Stimulated activated CD4-positive, alpha-beta T cell treated with anti-CD3 and anti-CD28 coated beads, Interleukin-4, amount 100 ng/mL, for 1 hour (primary cell): ENCODE measurements at places on chromosomes 7 and 10.

DNA sequence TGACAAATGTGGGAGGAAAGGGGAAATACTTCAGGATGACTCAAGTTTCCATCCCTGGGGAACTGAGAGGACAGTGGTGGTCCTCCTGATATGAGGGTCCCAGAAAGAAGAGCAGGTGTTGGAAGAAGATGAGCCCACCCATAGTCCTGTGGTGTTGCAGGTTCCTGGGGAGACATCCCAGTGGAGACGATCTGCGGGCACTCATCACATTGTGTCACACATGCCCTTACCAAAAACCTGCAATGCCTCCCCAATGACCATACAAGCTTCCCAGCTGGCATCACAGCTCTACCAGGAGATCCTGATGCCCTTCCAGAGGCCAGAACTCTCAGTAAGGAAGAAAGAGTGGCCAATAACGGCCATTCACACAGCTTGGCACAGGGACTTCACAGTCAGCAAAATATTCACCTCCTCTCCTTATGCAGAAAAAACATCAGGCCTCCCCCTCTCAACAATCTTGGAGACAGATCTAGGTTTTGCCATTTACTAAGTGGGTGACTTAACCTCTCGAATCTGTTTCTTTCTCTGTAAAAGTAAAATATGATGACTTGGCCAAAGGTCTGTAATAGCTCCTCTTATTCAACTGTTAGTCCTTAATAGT, 9.0 kb downstream of the PUS7 start:
- DNase-seq: no peak

DNA sequence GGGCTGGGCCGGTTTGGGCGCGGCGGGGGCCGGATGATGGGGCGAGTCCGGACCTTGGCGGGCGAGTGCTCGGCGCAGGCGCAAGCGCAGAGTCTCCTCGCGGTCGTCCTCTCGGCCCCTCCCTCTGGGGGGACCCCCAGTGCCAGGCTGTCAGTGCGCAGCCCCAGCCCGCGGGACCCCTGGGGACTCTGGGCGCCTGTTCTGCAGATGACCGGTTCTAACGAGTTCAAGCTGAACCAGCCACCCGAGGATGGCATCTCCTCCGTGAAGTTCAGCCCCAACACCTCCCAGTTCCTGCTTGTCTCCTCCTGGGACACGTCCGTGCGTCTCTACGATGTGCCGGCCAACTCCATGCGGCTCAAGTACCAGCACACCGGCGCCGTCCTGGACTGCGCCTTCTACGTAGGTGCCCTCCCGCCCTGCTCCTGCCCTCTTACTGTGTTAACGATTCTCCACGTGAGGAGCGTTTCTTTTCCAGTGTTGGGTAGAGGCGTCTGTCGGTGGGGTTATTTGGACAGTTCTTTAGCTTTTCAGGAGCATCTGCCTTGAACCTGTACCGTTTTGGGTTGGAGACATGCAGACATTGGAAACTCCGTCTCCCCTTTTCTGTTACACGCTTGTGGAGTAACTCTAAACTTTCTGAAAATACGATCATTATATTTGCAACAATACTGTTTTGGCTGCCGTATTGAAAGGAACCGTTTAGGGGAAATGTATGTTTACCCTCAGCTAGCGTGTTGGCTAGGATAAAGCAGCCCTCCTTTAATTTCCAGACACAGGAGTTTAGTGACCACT, 706 bp downstream of the BUB3 start:
- DNase-seq: no peak

DNA sequence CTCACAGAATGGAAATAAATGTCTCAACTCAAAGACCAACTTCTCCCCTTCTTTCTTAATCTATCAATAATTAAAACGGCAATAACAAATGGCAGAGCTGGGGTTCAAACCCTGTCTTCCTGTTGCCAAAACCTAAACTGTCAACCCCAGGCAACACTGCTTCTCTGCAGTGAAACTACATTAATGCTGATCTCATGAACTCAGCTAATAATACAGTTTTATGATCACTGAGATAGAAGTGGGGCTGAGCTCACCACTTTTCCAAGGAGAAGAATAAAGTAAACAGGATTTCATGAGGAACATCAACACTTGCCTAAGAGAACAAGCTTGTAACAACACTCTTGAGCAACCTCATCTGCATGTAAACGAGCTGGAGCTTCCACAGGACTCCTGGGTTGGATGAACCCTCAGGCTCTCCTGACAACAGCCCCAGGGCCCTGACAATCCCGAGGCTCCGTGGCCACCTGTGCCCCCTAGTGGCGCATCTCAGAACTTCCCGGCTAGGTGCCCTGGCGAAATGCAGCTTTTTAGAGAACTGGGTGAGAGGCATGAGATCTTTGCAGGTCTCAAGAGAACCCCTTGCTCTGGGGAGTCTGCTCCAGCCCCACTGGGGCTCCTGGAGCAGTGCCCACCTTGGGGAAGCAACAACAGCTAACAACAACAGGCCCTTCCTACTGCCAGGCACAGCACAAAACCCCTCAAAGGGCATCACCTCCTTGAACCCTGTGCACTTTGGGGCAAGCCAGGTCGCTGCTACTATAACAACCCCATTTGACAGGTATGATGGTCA, 169.3 kb downstream of the SH3PXD2A start:
- DNase-seq: peak; percentile 79

DNA sequence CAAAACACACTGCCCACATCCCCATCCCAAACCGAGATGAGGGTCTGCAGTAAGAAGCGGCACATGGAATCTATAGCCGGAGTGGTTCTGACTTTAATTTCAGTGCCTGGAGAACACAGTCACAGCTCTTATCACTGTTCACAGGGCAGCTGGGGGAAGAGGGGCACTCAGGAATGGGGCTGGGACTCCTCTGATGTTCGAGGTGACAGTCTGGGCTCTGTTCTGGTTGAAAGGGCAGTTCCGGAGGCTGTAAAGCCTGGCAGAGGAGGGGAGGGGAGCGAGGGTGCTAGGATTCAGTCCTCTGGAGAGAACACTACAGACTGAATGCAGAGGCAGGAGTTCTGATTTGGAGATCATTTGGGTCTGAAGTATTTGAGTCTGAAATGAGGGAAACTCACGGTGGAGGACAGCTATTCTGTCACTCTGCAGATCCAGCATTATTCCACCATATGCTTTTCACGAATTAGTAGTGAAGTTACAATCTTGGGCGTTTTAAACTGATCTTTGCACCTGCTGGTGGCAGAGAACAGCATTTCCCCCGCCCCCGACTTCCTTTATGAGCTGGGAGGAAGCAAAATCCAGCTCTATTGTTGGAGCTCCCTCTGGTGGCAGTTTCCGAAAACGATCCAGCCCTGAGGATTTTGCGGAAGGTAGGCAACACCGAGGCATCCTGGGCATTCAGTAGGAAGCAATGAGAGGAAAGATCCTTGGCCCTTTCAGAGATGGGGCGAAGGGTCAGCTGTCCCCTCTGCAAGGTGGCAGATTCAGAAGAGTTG, 22.7 kb upstream of the KCNK18 start:
- DNase-seq: peak; percentile 84

DNA sequence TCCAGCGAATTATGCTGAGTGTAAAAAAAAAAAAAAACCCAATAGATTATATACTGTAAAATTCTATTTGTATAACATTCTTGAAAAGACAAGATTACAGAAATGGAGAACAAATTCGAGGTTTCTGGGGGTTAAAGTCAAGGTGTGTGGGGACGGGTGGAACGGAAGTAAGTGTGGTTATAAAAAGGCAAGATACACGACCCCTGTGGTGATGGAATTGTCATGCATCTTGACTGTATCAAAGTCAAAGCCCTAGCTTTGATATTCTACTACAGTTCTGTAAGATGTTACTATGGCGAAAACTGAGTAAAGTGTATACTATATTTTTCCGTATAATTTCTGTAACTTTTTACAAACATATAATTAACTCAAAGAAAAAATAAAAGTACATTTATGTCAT, 718.2 kb upstream of the PCDH15 start:
- DNase-seq: no peak

- no peak for DNase-seq
Measured at GRCh38 chr7:104153287-104153686, 54.5 kb downstream of the ORC5 start.

DNA sequence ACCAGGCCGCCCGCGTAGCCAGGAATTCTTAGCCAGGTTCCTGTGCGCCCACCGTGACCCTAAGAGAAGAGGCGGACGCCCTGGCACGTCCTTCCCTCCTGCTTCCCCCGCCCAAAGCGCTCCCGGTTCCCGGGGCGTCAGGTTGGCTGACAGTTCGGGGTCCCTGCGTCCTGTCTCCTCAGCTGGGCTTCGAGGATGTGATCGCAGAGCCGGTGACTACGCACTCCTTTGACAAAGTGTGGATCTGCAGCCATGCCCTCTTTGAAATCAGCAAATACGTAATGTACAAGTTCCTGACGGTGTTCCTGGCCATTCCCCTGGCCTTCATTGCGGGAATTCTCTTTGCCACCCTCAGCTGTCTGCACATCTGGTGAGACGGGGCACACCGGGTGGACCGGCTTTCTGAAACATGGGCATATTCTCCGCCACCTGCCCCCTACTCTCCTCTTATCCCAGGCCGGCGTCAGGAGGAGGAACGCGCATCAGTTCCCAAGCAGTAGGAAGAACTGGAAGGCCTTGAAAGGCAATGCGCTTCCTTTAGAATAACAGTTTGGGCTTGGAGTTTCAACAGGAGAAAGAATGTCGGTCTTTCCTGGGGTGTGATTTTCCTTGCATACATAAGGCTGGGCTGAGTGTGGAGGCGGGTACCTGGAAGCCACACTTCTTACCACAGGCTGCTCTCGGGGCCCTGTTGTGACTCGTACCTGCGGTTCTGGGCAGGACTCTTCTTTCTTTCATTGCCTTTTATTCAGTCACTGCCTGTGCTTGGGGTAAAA, 728 bp downstream of the CAV2 start:
- DNase-seq: peak; percentile 34

GRCh38 chr7:90540406-90540805, 55.7 kb upstream of the CDK14 start:
- DNase-seq: no peak

GRCh38 chr10:81594991-81595390, 280.0 kb upstream of the NRG3 start:
- no peak for DNase-seq

GRCh38 chr7:50710441-50711154, 72.1 kb downstream of the GRB10 start:
- DNase-seq: no peak

- no peak for DNase-seq
Measured at GRCh38 chr7:35707422-35707821, 12.5 kb upstream of the HERPUD2 start.

- no peak for DNase-seq
Measured at GRCh38 chr10:55224007-55224781, 423.2 kb upstream of the PCDH15 start.

- DNase-seq: no peak
Measured at GRCh38 chr10:116255886-116256751, 16.9 kb downstream of the GFRA1 start.

DNA sequence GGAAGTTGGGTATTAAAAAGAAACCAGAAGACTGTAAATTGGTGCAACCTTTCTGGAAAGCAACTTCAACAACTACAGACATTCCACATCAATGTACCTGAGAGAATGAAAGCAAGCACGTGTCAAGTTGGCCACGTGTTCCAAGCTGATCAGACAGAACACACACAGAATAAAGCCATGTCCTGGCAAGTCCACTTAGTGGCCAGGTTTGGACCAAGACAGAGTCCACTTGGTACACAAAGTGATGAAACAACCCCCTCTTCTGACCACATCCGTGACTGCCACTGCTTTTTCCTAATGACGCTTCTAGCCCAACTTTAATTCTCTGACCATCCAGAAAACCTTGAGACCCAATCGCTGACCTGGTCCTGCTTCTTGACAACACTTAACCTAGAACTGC, 109.4 kb downstream of the ABLIM1 start:
- DNase-seq: no peak

- DNase-seq: no peak
Measured at GRCh38 chr10:118592675-118593330, 2.6 kb downstream of the PRLHR start.

GRCh38 chr7:13044309-13044708, 356.9 kb downstream of the ARL4A start:
- DNase-seq: no peak

DNA sequence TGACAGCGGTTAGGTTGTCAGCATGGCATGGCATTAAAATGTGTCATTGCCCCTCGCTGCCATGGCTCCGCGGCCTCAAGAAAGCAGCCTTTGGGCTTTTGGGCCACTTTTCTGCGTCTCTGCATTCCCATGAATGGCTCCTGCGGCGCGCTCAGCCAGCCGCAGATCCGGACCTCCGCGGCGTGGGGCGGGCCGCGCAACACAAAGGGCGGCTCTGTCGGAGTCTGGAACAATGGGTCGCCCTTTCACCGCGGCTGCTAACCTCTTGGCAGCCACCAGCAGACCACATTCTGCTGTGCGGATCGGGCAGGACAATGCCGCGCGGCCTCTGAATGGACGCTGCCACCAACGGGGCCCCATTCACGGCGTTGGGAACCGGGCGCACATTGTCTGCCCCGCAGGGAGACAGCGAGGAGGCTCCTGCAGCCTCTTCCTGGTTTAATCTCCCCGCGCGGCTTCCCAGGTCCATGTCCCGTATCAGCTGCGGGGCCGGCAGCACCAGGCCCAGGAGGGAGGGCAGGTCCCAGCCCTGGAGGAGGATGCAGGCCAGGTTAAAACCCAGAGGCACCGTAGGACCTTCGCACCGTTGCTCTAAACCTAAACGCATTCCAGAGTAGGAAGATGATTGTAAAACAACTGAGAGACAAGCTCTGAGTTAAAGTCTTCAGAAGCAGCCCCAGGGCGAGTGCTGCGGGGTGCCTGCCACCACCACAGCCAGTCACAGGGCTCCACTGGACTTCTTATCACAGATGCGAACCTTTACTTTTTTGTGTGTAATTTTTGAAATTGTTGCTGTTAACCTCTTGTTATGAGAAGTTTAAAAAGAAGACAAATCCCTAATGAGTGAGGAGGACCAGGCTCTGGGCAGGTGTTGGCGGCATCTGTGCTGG, 71.6 kb downstream of the NKX6-2 start:
- DNase-seq: no peak

DNA sequence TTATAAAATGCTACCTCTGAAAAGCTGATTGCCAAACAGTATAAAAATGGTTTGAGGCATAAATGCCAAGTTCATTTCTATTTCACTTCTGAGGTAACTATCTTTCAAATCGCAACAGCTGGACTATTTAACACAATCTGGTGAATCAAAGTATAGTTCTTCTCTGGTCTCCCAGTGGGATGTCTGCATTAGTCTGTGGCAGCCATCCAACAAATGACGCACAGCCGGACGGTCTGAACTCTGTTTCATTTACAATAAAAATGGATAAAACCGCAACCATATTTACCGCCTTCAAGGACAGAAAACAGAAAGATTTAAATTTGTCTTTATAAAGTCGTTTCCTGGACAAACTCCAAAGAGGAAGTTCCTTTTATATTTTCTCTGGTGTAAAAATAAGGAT, 41.9 kb downstream of the ENO4 start:
- no peak for DNase-seq

DNA sequence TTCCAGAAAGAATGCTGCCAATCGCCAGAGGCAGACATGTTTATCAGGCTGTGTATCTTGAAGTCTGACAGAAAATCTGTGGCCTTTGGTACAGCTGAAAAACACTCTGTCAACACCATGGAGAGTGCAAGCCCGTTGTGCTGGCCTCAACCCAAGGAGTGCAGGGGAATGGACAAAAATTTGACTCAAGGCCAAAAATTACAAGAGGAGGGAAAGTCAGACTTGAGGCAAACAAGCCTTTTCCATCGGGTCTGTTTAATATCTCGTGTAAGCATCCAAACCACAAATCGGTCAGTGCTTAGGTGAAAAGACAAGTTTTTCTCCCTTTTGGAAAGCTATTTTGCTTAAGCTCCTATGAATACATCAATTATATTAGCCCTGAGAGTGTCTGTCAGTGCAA, 305.3 kb upstream of the NFE2L3 start:
- no peak for DNase-seq
